ENCODE measurements at places on chromosomes 1 and 21.

DNA sequence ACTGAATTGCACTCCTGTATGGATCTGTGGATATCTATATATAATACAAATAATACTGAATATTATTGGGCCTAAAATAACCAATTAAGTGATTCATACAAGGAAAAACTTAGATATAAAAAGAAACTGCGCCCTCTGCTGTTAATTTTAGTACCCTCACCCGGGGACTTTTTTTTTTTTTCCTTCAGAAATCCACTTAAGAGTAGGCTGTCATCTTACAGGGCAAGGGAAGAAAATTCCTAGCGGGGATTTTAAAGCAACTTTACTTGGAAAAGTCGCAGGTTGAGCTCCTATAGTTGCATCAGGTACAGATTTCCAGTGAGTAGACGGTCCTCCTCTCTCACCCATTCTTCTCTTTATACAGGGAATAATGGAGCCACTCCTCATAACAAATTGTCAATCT is 1.3 kb downstream of the NTNG1 start:
- peak; percentile 56 for DNase-seq

GRCh38 chr1:62038594-62039284 is 155.9 kb upstream of the L1TD1 start:
- DNase-seq = peak; percentile 4

DNA sequence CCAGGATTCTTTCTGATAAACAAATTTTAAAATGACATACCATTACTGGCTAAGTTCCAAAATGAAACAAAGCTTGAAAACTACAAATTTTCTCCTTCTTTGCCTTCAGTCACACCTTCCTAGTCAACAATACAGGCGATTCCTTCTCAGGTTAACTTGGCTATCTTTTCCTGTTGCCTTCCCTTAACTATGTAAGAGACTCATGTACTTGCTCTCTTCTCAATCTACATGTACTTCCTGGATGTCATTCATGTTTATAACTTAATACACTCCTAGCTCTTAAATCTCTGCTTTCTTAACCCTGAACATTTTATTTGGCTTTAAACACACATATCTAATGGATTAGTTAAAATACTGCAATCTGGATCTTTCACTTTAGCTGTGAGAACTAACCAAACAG is 97.0 kb downstream of the COQ8A start:
- no peak for DNase-seq

- no peak for DNase-seq
These were observed 290.0 kb downstream of the SETD4 start for GRCh38 chr21:35770101-35770945.

DNA sequence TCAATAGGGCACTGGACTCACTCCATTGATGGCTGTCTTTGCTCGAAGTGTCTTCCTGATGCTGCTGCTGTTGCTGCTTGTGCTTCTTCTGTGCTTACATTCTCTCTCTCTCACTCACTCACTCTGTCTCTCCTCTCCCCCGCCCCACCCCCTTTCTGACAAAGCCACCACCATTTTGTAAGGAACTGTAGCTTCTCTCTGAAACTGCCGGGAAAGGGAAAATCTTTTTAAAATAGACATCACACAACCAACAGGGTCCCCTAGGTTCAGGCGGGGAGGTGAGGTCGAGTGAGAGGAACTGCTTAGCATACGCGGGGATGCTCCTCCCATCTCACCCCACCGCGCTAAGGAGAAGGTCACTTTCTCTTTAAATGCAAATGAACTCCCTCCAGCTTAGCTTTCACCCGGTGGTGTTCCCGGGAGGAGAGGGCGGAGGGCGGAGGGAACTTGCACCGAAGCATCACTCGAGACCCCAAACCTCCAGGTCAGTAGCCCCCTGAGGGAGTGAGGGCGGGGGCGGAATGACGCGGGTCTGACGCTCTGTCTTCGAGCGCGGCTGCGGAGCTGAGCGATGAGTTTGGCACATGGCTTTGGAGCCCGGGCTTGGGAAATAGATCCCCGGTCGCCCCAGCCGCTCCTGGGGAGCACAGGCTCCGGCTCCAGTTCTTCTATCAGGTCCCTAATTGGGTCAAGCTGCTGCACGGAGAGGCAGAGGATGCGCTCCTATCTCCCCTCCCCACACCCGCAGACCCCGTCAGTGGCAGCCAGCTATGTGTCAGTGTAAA is at the start of gene CCDC28B:
Gene CCDC28B (plus strand): TSS at position 370 of the 785 bp plus-strand sequence. CDS start 1,341 bp downstream, outside the sequence.
- DNase-seq = peak; percentile 66
